Fibroblast of the aortic adventitia (primary cell): ENCODE measurements at places on chromosomes 1 and 21.

- no peak for DNase-seq
Observed at GRCh38 chr1:174953285-174954072, 46.3 kb upstream of the CACYBP start.

DNA sequence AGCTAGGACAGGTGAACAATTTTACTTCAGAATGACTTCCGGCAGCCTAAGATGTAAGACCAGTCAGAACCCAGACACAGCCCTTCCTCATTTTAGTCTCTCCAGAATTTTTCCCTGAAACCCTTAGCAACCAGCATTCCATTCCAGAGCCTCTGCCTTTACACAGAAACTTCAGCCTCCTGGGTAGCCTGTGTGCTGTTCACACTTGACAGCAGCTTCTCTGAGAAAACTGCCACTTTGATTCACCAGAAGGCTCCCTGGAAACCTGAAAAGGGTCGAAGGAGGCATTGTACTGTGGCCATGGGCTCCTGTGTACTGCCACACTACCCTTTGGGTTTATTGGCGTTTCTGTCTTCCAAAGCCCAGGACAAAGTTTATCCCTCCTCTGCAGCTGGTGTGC, 17.4 kb downstream of the HYI start:
- DNase-seq: peak; percentile 11

DNA sequence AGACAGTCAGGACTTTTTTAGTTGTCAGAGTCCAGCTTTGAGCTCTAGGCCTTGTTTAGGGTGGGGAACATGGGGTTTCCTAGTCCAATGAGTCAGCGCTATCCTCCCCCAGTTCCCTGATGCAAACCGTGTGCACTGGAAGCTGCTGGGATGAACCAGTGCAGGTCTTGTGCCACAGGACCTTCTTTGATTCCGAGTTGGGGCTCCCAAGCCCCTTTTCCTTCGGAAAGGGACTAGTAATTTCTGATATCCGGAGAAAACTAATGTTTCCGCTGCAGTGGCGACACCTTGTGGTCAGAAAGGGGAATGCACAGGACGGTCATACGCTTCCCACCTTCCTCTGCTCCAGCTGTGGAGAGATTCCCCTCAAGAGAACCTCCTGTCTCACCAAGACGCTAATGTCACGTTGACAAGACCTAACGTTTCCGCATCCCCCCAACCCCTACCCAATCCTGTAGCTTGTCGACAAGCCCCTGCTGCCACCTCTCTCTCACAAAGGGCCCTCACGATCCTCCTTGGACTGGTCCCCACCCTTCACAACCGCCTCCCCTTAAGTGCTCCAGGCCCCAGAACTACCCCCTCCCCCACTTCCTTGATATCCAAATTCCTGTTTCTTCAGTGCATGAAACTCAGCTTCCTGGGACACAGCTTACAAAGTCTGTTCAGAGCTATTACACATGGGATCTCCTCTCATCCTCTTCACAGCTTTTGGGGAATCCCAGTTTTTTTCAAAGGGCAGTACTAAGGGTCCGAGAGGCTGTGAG, 30.9 kb downstream of the GPA33 start:
- peak; percentile 76 for DNase-seq

DNA sequence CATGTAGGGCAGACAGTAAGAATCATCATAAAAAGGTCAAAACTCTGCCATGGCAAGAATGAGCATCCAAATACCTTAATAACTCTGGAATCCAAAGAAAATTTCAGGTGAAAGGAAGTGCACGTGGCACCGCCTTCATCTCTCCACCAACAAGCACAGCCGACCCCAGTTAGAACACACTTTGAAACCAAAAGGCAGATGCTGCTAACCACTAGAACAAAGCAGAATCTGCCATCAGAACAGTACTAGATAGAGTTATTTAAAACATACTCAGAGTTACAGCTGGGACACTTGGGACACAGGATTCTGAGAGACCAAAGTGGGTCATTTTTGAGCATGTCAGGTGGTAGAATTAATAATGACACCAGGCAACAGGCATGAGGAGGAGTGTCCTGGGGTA, 106.7 kb upstream of the SOD1 start:
- DNase-seq: no peak

- DNase-seq: peak; percentile 73
Observed at GRCh38 chr21:45290948-45291612, 3.4 kb upstream of the POFUT2 start.

GRCh38 chr1:41493626-41494350, 9.3 kb upstream of the EDN2 start:
- DNase-seq: no peak

- DNase-seq: peak; percentile 57
Observed at GRCh38 chr1:62689524-62689923, 1.3 kb upstream of the DOCK7 start.

- no peak for DNase-seq
Observed at GRCh38 chr1:94607398-94607797, 65.8 kb upstream of the F3 start.

- DNase-seq: no peak
Observed at GRCh38 chr1:49435291-49435690, 588.5 kb downstream of the AGBL4 start.

DNA sequence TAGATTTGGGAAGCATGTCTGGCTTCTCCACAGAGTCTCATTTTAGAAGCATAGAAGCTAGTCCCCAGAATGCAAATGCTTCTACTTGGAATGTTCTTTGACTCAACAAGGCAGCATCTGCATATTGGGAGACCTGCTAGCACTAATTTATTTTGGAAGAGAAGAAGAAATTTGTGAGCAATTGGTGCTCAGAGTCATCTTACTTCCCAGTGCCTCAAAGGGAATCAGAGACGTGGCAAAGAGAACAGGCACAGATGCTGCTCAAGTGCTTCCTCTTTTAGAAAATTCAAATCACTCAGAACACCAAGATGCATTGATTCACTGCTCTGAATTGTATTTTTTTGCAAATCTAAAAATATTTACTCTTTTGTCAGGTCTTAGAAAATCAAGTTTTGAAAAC, 255.7 kb downstream of the BRINP2 start:
- DNase-seq: no peak

GRCh38 chr1:61012341-61012761, 70.0 kb upstream of the NFIA start:
- no peak for DNase-seq

DNA sequence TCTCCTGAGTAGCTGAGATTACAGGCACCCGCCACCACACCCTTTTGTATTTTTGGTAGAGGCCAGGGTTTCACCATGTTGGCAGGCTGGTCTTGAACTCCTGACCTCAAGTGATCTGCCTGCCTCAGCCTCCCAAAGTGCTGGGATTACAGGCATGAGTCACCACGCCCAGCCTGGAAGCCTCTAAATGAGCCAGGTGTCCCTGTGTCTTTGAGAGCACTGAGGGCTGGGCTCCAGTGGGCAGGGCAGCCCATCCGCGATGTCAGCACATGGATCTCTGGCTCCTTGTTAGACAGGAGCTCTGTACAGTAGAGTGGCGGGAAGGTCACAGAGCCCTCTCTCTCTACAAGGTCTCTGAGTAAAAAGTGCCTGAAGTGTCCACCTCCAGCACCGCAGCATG, 124.3 kb downstream of the PGBD5 start:
- no peak for DNase-seq

DNA sequence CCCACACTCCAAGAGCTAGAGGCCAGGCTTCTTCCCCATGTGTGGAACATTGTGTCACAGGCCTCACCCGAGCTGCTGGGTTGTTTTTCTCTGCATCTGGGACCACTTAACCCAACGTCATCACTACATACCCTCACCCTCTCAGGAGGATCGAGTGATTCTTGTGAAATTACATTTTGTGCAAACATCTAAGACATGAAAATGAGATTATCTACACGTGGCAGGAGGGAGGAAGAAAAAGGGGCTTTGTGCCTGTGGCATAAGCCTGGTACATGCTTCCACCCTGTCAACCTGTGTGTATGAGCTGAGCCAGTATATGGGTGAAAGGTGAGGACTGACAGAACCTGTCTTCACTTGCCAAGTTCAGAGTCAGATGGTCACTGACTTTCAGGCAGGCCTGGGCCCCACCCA, 1.6 kb downstream of the CPT2 start:
- DNase-seq: peak; percentile 74

- DNase-seq: peak; percentile 56
Observed at GRCh38 chr1:200364831-200365230, 45.0 kb downstream of the ZNF281 start.

GRCh38 chr1:234114648-234115307, 210.3 kb downstream of the SLC35F3 start:
- peak; percentile 75 for DNase-seq

- no peak for DNase-seq
Observed at GRCh38 chr1:150627826-150628410, 1.5 kb downstream of the ENSA start.

- peak; percentile 39 for DNase-seq
Observed at GRCh38 chr1:22048351-22049192, 3.9 kb upstream of the CDC42 start.

GRCh38 chr1:34087986-34088385, 77.0 kb downstream of the CSMD2 start:
- no peak for DNase-seq

- DNase-seq: no peak
Observed at GRCh38 chr21:26195708-26196107, 25.1 kb upstream of the APP start.
